ENCODE measurements at places on chromosomes 1 and 21.

DNA sequence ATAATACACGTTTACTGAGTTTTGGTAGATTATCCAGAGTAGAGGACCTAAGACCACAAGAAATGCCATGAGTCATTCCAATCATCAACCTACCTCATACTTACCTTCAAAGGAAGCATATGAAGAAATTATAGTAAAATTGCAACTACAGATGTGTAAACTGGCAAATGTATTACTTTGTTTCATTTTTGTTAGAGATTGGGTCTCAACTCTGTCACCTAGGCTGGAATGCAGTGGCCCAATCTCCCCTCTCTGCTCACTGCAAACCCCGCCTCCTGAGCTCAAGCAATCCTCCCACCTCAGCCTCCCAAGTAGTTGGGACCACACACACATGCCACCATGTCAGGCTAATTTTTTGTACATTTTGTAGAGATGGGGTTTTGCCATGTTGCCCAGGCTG lies 5.2 kb downstream of the TMCO1 start:
- ATAC-seq, result no peak

DNA sequence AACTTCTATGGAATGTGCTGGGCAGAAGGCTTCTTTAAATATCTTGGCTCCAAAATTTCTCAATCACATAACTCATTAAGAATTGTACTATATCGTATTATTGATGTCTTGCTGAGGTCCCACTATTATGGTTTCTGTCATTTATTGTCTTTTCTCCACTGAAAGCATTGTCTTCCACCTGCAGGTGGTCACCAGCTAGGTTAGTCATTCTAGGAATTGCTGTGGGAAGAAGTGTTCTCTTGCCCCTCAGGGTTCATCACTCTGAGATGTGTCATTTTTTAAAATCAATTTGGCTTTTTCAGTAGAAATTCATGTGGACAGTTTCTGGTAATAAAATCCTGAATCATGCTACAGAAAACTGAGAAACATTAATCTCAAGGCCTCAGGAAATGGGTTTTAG lies 66.1 kb downstream of the NCAM2 start:
- no peak for ATAC-seq

DNA sequence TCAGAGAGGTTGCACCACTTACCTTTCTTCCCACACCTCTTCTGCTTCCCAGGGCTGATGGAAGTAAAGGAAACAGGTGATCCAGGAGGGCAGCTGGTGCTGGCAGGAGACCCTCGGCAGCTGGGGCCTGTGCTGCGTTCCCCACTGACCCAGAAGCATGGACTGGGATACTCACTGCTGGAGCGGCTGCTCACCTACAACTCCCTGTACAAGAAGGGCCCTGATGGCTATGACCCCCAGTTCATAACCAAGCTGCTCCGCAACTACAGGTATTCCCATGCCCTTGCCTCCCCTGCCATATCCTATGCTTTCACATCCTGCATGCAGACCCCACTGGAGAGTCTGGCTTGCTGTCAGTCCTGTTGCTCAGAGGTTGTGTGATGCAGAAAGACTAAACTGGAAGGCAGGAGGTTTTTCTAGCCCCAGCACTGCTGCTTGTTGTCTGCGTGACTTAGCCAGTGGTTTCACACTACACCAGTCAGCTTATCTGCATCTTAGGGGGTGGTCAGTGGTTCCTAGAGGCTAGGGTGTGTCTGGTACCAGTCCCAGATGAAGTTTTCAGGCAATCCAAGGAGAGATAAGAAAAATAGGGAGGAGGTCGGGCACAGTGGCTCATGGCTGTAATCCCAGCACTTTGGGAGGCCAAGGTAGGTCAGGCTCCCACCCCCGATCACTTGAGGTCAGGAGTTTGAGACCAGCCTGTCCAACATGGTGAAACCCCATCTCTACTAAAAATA lies 10.2 kb downstream of the RHOC start:
- ATAC-seq, result no peak

GRCh38 chr1:6603238-6603914 lies 707 bp upstream of the KLHL21 start:
- ATAC-seq, result peak; percentile 42

- no peak for ATAC-seq
Measured at GRCh38 chr21:14862794-14863720, 201.7 kb downstream of the NRIP1 start.

DNA sequence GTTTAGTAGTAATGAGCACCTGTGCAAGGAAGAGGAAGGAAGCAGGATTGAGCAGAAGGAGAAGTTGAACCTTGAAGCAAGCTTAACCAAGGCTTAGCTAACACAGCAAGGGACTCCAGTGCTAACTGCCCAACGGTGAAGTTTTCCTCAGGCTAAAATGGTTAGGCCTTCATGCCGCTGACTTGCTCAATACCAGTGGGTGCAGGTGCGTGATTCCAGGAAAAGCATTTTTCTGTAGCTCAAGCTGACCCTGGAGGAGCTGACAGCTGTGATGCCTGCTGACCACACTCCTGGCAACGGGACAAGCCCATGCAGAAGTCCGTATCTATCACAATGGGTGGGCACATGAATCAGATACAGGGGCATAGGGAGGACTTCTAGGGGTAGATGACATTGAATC lies 76.5 kb upstream of the FGGY start:
- ATAC-seq, result no peak

GRCh38 chr1:202888221-202888530 lies 773 bp downstream of the RABIF start:
- ATAC-seq, result no peak

DNA sequence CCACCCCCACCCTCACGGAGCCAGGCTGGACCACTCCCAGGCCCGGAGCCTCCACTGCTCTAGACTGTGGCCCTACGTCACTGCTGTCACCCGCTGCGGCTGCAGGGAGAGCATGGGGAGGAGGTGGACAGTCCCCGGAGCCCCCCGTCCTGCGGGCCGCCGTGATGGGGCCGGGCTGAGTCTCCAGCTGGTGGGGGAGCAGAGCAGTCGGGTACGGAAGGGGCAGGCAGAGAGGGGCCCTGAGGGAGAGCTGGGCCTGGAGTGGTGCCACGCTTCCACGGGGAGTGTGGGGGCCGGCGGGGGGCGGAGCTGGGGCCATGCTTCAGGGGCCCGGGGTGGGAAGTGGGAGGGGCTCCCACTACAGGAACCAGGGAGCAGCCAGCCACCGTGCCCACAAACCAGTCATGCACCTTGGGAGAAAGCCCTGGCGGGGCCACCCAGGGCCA lies 98.9 kb upstream of the KCNK1 start:
- ATAC-seq, result no peak

DNA sequence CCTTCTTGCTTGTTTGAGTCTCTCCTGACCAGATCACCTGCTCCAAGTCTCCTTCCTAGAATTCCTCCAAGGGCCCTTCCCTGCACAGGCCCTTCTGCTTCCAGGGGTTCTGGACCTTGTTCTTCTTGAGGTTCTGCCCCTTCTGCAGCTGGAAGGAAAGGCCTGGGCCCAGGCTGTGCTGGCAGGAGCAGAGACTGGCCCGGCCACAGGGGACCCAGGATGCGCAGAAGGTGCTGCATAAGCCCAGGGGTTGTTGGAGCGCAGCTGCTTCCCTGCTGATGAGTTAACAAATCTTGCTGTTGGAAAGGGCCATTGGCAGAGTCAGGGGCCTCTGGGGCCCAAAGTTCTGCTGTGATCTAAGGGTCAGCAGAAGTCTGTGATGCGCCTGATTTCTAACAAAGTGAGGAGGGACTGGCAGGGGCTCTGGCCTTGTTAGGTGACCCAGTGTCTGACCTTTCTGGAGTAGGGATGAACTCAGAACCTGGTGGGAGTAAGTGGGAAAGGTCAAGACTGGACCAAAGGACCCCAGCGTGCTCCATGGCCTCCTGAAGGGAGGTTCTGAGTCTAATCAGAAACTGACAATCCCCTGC lies 509.8 kb downstream of the PTPRU start:
- no peak for ATAC-seq

DNA sequence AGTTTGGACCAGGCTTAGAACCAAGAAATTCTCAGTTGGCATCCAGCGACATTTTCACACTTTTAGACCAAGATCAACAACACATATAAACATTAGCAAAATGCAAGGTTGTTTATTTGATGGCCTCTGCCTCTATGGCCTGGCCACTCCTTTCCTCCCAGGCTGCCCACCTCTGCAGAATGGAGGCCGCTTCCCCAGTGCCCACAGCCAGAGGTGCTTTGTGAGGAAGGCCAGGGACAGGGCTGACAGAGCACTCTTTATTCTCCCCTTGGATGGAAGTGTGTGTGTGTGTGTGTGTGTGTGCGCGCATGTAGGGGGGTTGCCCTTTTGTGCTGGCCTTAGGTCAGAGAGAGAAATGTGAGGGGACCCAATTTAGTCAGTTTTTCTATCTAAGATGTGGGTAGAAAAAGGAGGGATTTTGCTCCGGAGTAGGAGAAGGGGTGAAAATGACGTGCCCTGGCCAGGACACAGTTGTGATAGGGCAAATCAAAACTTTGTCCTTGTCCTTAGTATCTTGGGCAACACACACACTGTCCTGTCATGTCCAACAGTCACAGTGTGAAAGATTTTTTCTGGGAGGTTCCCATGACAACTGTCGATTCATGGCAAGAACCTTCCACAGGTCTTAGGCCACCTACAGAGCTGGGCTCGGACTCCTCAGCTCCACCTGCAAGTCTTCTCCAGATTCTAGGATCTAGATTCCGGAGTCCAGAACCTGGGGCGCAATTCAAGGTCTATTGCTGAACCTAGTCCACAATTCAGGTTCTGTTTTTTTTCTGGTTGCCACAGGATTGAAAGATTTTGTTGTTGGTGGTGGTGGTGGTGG lies 104.9 kb upstream of the SLC2A1 start:
- ATAC-seq, result no peak

DNA sequence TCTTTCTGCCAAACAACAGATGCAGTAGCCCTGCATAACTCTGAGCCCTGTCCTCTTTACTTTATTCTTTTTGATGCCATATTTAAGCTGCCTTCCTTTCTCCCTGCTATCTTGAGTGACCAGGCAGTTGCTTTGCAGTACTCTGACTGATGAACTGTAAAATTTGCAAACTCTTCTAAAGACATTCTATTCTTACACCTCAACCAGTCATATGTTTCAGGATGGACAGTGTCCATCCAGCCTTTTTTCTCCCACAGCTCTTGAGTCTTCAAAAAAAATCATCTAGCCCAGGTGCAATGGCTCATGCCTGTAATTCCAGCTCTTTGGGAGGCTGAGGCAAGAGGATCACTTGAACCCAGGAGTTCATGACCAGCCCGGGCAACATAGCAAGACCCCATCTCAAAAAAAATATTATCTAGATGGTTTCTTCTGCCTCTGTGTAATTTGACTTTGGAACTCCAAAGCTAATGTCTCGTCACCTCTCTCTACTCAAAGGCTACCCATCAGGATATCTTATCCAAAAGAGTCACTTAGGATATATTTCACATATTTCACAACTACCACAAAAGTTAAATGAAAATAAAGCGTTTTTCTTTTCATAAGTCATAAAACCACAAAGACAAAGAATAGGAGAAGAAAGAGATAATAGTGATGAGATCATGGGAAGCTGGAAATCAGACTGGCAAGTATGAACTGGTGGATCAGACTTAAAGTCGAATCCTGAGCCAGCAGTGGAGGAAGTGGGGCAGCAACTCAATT lies 54.6 kb upstream of the IPO9 start:
- no peak for ATAC-seq

- ATAC-seq, result no peak
Measured at GRCh38 chr1:59242370-59242769, 54.5 kb upstream of the FGGY start.

- ATAC-seq, result no peak
Measured at GRCh38 chr1:41838266-41838665, 80.5 kb downstream of the HIVEP3 start.

- ATAC-seq, result no peak
Measured at GRCh38 chr1:155160128-155160527, 13.0 kb downstream of the KRTCAP2 start.

GRCh38 chr1:47725992-47726855 lies 271.0 kb downstream of the TRABD2B start:
- peak; percentile 77 for ATAC-seq

DNA sequence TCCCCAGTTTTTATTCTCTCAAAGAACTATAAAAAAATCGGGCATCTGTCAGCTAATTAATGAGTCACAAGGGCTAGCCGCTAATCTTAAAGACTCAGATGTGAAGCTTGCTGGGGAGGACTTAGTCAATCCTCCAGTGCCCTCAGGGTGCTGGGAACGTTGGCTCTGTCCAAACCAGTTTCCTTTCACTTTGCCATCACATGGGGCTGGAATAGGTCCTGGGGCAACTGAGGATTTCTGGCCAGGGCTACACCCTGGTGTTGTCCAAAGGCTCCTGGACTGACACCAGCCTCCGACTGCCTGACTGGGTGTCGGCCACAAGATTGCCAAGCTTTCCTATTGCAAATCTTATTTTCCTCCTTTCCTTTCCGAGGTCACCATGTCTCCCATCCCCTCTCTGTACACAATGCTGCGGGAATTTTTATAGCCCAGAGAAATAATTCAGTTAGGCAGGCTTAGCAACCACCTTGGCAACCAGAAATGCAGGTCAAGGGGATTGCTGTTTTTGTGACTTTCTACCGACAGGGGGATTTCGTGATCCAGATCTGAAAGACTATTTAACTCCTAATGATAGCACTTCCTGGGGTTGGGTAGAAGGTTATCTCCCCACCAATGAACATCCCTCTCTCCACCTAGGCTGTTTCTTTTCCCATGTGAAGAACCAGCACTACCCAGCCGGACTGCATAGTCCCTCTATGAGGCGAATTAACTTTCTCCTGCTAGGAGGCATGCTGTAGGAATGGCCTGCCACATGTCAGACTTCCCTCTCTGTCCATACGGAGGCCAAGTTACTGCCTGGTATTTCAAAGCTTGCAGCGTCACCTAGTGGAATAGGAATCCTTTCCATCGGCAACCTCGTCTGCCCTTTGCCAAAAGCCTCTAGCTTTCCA lies 29.9 kb upstream of the CTBS start:
- ATAC-seq, result no peak

DNA sequence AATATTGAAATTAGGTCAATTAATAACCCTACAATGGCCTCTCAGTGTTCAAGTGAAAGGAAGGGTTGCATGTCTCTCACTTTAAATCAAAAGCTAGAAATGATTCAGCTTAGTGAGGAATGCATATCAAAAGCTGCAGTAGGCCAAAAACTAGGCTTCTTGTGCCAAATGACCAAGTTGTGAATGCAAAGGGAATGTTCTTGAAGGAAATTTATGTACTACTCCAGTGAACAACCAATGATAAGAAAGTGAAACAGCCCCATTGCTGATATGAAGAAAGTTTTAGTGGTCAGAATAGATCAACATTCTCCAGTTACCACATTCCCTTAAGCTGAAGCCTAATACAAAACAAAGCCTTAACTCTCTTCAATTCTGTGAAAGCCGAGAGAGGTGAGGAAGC lies 10.0 kb downstream of the MAEL start:
- no peak for ATAC-seq

DNA sequence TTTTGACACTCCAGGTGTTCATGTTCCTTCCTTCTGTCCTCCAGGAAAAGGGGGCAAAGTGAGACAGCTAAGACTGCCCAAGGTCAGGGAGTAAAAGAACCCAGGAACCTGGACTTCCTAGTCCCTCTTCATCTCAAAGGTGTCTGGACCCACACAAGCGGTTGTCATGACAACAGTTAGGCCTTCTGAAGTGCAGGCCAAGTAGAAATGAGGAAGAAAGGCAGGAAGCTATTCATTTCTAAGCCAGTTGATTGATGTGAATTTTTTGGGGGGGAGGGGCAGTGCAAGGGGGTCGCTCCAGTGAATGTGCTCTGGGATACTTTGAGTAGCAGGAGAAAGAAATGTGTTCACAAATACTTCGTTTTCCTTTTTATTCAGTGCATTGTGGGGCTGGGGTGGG lies 114.3 kb downstream of the NAV1 start:
- ATAC-seq, result no peak
